ENCODE measurements at places on chromosomes 12 and 14.
A peak's percentile ranks its signal among the peaks of the same experiment; 100 is the strongest.

DNA sequence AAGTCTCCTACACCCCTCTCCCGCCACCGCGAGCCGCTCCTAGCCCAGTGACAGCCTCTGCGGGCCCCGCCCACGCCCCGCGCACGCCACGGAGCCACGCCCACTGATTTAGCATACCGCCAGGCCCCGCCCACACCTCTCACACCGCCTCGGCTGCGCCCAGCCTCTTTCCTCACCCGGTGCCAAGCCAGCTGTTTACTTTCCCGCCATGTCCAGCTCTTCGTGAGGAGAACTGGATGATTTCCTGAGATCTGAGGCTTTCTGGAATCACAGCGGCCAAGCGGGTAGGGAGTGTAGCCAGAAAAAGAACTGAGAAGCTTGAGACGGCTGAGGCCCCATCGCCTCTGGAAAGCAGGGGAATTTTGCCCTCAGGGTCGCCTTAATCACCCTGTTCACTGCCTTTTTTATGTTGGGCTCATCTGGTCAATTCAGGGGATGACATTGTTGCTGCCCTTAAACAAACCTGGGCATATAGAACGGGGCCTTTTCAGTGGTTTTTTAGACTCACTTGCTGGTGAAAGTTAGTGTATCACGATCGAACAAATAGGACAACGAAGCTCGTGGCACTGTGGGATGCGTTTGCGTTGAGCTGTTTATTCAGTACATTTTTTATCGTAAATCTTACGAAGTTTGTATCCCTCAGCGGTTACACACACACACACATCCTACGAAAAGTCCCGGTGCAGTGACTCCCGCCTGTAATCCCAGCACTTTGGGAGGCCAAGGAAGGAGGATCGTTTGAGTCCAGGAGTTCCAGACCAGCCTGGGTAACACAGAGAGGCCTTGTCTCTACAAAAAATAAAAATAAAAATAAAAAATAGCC lies at the start of gene RNF212B:
Gene RNF212B (plus strand): TSS at position 165 of the 823 bp plus-strand sequence. CDS start 2,410 bp downstream, outside the sequence.
- DNase-seq, result peak; percentile 66

DNA sequence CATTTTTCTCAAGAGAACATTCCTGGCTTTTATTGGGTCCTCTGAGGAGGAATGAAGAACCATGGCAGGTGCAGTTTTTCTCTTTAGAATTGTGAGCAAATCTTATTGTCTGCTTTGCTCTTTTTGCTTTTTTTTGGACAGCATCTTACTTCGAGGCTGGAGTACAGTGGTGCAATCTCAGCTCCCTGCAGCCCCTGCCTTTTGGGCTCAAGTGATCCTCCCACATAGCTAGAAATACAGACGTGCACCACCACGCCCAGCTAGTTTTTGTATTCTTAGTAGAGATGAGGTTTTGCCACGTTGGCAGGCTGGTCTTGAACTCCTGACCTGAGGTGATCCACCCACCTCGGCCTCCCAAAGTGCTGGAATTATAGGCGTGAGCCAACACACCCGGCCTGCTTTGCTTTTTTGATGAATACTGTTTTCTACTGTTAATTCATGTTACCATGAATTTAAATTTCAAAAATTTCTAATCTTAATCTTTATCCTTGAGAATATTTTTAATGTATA lies 71.5 kb downstream of the POLR3B start:
- DNase-seq, result no peak

- DNase-seq, result no peak
These were observed 138.1 kb upstream of the BMP4 start for GRCh38 chr14:54094765-54095164.

GRCh38 chr14:53109105-53110041 lies 43.8 kb downstream of the DDHD1 start:
- DNase-seq, result peak; percentile 33

DNA sequence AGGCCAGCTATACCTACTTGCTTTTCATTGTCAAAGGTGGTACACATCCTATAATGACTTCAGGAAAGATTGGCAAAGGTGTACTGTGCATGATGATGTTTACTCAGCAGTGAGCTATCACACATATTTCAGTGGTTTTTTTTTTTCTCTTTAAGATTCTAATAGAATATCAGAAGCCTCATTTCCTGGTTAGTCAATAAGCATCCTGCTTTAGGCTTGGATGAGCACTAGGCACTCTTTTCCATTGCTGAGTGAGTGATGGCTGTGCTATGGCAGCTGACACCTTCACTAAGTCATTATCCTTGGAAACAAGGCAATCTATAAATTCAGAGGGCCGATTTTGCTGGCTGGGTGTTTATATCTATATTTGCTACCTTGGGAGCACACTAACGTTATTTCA lies 161.1 kb upstream of the RASSF8 start:
- no peak for DNase-seq

DNA sequence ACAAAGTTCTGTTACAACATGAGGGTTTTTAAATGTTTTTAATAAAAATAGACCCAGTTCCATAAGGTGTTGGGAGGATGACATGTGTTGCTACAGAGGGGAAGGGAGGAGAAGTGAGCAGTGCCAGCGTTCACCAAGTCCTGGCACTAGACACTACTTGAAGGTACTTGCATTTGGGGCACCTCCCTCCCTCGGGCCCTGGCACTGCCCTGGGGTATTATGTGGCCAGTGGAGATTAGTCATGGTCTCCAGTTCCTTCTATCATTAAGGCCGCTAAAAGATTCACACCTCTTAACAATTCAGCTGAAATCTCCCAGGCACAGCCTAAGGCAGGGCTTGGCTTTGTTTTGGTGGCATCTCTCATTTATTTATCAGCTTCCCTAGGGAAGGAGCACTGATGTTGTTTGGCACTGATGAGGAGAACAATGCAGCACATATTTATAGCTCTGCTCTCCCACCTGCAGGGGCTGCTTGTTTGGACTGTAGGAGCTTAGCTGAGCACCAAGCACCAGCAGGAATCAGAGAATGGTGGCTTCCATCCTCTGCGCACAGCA lies 155.5 kb upstream of the NTF3 start:
- DNase-seq, result no peak

DNA sequence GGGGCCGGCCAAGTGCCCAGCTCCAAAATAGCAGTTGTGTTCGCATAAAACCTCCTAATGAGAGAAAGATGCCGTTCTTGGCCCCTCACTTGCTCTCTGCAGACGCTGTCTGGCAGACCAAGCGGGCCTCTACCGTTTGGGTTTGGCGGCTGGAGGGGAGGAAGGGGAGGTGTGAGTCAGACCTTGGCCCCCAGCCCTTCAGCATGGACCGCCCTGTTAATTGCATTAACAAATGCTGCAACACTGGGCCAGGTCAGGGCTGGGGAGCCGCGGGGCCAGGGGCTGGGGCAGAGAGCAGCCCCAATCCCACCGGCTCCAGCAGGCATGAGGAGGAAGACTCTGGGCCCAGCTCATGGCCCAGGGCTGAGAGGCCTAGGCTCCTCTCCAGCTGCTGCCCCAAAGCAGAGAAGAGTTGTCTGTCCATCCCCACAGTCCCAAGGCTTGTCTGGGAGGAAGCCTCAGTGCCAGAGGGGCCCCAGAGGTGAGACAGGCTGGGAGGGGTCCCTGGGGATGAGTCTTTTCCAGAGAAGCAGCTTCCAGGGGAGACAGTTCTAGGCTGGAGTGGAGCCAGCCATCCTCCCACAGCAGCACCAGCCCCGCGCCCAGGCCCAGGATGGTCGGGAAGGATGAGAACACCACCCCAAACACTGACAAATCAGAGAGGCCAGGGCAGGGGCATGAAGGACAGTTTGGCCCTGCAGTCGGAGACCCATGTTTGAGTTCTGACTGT lies 16.9 kb downstream of the LTBP2 start:
- DNase-seq, result peak; percentile 90

- DNase-seq, result no peak
These were observed 21.6 kb downstream of the C12orf71 start for GRCh38 chr12:27060740-27061139.

- DNase-seq, result peak; percentile 99
These were observed 104.5 kb upstream of the FRMD6 start for GRCh38 chr14:51547260-51547659.
